ENCODE measurements at places on chromosomes 5 and 9. TPM values are rescaled to one million over a fixed set of nuclear protein-coding genes. Genes with fewer than 3 reads are reported as not detected.

GRCh38 chr5:73763300-73764032 is 137.5 kb downstream of the ARHGEF28 start:
- no peak for DNase-seq

- DNase-seq = no peak
Observed at GRCh38 chr9:120885958-120886357, 9.0 kb upstream of the PHF19 start.

DNA sequence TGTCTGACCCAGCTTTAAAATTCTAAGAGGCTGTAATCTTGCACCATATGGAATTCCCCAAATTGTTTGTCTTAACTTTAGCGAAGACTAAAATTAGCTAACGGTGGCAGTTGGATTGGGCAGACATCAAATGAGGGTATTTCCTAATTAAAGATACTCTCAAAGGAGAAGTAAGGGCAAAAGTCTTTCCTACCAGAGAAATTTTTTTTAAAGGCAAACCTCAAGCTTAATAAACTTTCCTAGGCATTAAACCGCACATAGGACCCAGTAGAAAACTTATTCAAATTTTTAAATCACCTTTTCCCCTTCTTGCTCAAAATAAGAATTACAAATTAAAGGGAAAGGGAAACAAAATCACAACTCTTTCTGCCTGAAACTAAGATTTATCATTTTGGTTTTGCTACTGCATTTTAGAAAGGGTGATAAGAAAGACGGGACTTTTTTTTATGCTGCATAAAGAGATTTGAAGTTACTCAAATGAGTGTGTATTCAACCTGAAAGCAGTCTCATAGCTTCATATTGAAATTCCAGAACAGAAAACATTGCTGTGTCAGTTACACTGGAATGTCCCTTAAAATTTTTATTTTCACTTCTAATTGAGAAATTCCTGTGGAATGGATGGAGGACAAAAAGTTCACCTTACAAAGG is 189.1 kb upstream of the PTGER4 start:
- no peak for DNase-seq

- DNase-seq = no peak
Observed at GRCh38 chr5:133970325-133970909, 2.0 kb upstream of the C5orf15 start.

- DNase-seq = no peak
Observed at GRCh38 chr5:665541-665955, 27.6 kb downstream of the TPPP start.

DNA sequence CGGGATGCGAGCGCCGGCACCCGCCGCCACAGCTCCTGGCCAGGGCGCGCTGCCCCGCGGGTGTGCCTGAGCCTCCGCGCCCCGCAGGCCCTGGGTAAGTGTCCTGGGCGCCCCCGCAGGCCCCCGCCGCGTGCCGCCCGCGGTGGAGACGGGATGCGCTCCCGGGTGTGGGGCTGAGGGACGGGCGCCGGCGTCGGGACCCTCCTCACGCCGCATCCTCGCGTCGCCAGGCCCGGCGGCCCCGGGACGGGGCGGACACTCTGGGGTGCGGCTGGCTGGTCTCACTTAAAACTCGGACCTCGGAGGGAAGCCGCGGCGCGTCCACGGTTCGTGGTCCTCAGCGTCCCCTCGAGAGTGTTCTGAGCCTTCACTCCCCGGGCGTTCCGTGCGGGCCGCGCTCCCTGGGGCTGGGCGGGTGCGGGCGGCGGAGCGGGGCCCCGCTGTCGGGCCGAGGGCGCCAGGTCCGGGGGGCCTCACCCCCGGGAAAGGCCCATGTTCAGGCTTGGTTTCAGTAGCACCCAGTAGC is 275 bp downstream of the AHRR start:
- DNase-seq = no peak

GRCh38 chr9:75185585-75186170 is 97.4 kb downstream of the OSTF1 start:
- DNase-seq = no peak

PRDM9 gene
- not detected for total RNA-seq

DNA sequence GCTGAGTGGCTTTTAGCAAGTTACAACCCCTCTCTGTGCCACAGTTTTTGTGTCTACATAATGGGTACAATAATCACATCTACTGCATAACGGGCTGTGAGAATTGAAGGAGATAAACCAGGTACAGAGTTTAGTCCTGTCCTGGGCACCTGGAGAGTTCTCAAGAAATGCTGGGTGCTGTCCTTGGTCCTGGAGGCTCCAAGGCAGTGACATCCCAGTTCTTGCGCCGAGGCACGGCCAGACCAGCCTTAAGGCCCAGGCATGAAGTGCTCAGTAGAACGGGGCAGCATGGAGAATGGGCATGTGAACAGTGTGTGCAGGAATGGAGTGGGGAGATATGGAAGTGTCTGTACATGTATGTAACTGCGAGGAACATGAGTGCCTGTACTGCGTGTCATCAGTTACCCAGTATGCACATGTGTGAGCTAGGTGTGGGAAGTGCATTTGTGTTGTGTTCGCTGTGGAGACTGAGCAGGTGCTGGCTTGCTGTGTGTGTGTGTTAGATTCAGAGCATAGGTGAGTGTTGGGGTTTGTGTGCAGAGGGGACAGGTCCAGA is 6.3 kb upstream of the UNC5A start:
- no peak for DNase-seq

- DNase-seq = no peak
Observed at GRCh38 chr5:61159836-61160235, 2.4 kb downstream of the SMIM15 start.

- no peak for DNase-seq
Observed at GRCh38 chr9:134216449-134216951, 52.1 kb upstream of the RNU6ATAC start.

- DNase-seq = no peak
Observed at GRCh38 chr5:14442536-14442935, 139.1 kb upstream of the OTULINL start.

Measured in glomerular endothelial cell (primary cell).